ENCODE measurements at places on chromosomes 6 and 20.

DNA sequence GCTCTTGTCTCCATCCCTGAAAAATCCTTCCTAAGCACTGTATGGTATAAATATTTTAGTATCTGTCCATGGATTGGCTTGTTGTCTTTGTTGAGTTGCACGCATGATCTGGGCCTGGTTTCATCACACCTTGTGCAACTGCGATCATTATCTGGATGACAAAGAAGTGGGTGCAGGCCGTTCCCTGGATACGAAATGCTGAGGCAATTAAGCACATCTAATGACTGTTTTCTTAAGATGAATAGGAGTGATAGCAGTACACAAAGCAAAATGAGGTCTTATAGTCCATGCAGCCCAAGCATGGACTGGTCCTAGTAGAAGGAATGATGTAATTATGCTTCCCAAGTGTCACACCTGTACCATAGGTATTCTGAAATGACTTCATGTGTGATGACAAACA is 47.8 kb downstream of the SLC35D3 start:
- DNase-seq, result no peak

DNA sequence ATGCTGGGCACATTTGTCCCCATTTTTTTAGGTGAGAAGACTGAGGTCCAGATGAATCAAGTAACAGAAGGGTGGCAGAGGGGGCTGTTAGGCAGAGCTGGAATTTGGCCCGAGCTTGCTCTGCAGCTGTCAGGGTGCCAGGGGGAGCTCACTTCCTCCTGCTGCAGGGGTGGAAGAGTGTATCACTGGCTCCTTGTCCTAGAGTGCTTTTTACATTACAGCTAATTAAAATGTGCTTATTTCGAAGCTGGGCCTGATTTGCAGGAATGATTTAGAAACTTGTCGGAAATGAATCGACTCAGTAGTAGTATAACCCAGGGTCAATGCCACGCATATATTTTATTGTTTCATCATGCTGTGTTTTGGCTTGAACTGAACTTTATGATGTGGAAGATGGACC is 11.1 kb downstream of the TOX2 start:
- DNase-seq, result no peak

DNA sequence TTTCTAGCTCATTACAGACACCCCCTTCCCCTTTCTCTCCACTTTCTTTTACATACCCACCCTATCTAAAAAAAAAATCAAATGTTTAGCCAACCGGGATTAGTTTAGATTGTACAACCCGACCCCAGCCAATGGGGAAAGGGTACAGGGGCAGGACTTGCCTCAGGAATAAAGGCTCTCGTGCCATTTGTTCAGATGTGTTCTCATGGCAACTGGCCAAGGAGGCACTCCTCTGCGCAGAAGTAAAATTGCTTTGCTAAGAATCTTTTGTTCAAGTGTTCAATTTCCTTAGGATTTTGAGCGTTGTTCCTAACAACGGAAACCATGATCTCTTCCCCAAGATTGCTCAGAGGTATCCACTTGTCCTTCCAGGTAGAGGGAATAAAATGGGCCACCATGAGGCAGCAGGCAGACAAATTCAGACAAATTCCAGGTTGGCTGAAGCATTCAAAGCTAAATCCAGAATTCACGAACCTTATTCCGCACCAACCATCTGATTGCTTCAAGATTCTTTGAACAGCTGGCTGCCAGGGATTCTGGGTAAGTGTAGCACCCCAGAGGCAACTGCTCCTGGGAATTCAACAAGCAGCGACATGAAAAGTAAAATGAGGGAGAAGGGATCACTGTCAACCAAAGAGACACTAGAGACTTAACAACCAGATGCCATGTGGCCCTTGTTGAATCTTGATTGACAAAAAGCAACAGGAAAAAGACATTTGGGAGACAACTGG is 431.8 kb downstream of the PREX1 start:
- DNase-seq, result no peak

DNA sequence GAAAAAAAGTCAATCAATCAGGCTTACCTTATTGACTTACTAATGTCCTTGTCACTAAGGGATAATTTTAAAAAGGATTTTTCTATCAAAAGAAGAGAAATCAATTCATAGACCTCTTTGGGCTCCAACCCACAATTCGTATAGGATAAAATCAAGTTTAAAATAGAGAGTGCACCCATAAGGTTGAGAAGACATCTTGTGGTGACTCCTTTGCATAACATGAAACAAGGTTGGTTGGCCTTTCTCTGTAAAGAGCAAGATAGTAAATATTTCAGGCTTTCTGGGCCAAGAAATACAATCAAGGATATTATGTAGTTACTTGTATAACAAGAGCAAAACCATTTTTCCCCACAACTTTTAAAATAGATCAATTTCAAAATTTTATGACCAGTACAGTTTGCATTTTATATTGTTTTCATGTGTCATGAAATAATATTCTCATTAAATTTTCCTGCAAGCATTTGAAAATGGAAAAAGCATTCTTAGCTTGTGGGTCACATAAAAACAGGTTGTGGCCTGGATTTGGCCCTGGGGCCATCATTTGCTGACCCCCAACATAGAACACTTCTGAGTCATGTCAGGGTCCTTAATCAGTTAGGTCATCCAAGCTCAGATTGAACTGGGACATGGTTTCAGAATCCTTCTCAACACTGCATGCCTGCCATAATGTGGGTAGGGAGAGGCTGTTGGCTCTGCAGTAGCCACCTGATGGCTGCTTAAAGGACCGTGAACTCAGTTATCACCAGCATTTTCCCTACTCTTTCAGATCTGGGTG is 76.7 kb downstream of the MYB start:
- no peak for DNase-seq

DNA sequence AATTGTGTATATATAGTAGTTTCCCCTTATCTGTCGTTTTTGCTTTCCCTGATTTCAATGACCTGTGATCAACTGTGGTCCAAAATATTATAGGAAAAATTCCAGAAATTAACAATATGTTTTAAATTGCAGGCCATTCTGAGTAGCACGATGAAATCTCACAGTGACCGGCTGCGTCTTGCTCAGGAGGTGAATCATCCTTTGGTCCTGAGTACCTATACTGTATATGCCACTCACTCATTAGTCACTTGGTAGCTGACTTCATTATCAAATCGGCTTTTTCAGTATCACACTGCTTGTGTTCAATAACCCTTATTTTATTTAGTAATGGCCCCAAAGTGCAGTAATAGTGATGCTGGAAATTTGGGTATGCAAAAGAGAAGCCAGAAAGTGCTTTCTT is 728.3 kb upstream of the EYS start:
- DNase-seq, result no peak

DNA sequence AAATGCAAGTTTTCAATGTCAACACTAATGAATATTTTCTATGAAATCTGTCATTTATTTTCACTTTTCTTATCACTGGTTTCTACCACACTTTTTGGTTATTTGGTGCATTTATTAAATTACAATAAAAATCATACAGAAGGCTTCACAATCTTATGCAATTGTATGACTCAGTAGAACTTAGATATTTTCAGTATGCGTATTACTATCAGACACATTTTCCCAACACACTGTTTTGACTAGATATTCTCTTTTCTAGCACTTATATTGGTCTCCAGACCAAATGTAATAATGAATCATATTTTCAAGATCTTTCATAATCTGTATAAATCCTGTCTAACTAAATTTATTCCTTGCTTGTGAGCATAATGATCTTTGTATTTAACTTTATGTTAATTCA is 74.1 kb downstream of the FAM83B start:
- no peak for DNase-seq

- DNase-seq, result no peak
These were observed 1.6 kb downstream of the CCN2 start for GRCh38 chr6:131949620-131949908.

DNA sequence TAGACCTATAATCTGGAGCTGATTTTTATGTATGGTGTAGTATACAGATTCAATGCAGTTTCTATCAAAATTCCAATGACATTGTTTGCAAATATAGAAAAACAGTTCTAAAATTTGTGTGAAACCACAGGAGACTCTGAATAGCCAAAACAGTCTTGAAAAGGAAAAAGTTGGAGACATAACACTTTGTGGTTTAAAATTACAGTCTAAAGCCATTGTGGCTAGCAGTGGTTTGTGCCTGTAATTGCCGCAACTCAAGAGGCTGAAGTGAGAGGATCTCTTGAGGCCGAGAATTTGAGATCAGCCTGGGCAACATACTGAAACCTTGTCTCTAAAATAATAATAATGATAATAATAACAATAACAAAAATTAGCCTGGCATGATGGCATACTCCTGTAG is 213.7 kb downstream of the CDKAL1 start:
- no peak for DNase-seq

- no peak for DNase-seq
These were observed 112.3 kb downstream of the ARID1B start for GRCh38 chr6:156889469-156889868.

- no peak for DNase-seq
These were observed 868 bp downstream of the MC3R start for GRCh38 chr20:56249244-56249955.

DNA sequence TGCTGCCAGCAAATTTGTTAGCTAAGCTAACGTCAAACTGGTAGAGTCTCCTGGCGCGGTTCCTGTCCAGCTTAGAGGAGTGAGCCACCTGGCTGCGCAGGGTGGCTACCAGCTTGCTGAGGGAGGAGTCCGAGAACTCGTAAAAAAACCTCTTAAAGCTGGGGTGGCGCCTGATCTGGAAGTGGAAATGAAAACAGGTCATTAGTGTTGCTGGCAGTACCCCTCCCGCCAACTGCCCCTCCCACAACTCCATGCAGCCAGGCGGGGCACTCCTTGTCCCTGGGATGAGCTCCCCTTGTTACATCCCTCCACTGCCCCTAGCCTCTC is 17.3 kb downstream of the BNIP5 start:
- peak; percentile 81 for DNase-seq

DNA sequence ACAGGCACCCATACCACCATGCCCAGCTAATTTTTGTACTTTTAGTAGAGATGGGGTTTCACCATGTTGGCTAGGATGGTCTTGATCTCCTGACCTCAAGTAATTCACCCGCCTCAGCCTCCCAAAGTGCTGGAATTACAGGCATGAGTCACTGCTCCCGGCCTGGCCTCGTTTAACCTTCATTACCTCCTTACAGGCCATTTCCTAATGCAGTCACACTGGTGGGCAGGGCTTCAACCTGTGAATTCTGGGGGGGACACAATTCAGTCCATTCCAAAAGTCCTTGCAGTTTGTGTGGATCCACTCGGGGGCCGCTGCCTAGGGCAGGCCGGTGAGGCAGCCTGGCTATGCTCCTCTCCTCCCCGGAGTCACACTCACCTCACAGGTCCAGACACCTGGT is 112.4 kb upstream of the SNX9 start:
- no peak for DNase-seq

DNA sequence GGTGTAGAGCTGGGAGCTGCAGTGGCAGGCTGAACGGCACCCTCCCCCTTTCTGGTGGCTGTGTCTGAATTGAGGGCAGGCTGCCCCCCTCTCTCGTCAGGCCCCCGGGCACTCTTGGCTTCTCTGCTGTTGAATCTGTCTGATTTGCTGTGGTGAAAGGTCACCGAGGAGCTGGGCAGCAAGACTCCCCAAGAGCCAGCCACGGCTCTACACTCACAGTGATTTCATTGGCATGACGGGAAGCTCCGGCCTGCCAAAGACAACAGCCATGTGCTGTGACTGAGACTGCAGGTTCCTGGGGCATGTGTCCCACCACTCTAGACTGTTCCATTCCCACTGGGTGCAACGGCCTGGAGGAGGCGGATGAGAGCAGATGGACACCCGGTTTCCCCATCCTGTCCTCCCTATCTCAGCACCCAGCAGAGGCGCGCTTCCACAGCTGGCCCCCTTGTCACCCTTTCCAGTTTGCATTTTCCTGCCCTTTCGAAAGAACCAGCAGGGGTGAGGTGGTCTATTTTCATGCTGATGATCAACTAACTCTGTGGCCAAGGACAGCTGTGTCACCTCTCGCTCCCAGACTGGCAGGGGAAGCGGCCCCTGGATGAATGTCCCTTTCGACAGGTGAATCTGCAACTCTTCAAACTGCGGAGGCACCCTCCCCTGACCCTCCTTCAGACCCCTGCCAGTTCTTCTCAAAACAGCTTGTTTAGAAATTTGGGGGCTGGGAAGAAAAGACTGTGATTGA is 2.2 kb downstream of the APCDD1L start:
- DNase-seq, result no peak

DNA sequence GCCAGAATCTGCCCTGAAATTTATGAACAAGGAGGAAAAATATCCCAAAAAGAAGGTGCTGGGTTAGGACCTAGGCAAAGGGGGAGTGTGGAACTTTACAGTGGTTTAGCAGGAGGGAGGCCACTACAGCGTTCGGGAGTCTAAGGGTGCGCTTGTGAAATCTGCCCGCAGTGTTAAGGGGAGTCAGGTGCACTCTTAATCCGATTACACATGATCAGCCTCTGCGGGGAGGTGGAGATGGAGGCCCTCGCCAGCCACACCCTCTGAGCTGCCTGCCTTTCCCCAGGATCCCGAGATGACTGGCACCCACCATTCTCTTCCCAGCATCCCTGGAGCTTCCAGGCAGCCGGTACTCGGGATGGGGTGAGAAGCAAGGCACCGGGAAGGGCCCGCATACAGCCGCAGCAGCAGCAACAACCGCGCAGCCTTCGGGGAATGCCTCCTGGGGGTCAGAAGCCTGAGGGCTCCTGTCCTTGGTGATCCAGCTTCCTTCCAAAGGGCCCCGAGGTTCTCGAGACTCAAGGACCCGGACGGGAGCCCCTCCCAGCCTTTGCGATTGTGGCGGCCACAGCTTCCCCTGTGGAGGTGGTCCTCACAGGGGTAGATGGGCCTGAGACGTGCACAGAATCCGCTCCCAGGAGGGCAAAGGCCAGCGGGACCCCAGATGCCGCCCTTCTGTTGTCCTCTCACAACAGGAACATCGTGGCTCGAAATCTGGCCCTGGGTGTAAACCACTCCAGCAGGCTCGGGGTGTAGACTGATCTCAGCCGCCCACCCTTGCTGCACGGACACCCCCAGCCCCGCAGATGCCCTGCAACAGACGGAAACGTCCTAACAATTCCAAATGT is 57.3 kb upstream of the CST7 start:
- no peak for DNase-seq

- DNase-seq, result no peak
These were observed 59.5 kb downstream of the RAMACL start for GRCh38 chr6:166526937-166527336.

- DNase-seq, result no peak
These were observed 158.5 kb downstream of the NFATC2 start for GRCh38 chr20:51383891-51384510.

DNA sequence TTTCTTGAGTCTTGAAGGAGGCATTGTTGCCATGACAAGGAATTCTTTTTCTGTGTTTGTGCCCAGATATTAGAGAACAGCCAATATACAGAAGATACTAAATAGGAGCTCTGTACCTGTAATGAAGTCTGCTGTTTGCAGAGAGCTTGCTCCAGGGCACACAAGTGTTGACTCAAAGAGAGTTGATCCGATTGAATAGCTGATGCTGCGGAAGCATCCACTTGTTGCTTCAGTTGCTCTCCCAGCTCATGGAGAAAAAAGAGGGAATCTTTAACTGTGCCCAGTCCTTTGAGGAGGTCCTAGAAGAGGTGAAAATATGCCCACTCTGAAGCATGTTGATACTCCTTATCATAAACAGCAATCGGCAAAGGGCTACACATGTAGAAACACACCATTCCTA is 411.4 kb downstream of the ESR1 start:
- DNase-seq, result no peak
